Psoas muscle (tissue), 8 donors: ENCODE measurements at places on chromosomes 7 and 10.
A peak's percentile ranks its signal among the peaks of the same experiment; 100 is the strongest.

DNA sequence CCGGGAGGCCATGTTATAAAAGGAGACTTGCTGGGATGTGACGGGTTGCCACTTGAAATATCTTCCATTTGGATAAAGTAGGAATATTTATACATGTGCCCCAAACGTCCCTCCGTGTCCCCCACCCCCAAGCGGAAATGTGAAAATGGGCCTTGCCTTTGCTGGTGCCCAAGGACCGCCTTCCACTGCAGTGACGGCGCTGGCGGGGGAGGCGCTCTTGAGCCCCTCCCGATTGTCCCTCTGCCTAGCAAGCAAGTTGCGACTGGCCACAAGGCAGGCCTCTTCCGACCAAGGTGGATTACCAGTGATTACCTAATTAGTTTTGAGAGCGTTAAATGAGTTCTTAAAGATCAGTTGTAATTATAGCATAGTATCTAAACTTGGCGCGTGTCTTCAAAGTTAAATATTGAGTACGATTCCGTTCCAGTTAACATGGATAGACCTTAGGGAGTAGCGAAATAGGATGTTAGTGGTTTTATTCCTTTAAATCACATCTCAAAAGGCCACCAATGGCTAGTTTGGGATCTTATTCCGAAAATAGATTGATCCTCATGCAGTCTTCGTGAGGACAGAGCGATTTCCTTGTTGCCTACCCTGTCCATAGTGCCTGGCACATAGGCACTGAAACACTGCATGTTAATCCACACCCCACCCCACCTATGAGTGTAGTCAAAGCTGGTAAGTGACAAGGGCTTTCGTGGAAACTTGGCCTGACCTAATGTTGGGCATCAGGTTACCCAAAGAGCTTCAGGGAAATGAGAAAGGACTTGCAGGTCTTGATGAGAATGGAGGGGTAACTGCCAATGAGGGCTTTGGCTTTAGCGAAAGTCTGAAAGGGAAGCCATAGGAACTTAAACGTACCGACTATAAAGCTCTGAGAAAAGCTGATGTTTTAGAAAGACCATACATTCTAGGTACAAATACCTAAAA lies 1.1 kb downstream of the PPIA start:
- DNase-seq = peak; percentile 92

- no peak for DNase-seq
Observed at GRCh38 chr10:118763202-118763988, 8.6 kb upstream of the CACUL1 start.

DNA sequence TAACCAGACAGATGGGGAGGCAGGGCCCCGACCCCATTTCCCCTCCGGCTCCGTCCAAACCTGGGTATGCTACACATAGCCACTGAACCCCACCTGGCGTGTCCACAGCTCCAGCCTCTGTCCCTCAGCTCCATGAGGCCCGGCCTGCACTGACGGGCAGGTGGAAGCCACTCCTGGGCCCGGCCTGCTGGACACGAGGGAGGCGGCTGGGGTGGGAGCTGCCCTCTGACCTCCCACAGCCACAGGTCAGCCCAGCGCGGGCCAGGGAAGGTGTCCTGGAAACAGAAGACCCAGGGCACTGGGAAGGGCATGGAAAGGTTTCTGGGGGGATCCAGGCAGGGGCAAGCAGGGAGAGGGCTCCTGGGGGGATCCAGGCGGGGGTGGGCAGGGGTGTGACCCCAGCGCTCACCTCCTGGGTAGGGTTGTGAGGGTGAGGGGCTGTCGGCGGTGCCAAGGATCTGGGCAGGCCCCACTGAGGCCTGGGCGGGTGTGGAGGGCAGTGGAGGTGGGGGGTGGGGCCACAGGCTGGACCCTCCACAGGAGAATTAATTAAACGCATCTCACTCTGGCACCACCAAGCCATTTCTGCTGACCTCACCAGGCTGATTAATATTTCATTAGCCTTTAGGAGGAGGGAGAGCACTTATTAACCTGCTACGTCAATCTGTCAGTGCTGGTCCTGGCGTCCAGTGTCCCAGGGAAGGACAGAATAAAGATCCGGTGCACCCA lies 108.9 kb downstream of the UNCX start:
- DNase-seq = no peak

GRCh38 chr7:133789974-133790373 lies 337.2 kb upstream of the LRGUK start:
- no peak for DNase-seq

GRCh38 chr7:135980012-135980551 lies 2.9 kb upstream of the MTPN start:
- DNase-seq = no peak

GRCh38 chr7:35648367-35648766 lies 46.6 kb downstream of the HERPUD2 start:
- no peak for DNase-seq

DNA sequence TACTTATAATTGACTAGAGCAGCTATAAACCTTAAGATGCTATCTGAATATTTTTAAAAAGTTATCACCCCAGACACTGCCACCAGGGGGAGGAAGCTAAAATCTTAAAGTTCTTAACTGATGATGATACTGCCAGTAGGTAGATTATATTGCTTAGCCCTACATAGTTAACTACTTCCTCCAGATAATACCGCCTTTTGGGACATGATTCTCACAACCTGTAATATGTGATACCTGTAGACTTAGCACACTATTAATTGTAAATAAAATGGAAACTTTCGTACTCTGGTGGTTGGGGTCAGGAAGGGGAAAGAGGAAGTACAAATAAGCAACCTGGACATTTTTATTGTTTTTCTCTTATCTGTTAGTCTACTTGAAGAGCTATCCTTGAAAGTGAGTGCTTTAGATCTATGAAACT lies 268.9 kb downstream of the ADK start:
- DNase-seq = no peak

DNA sequence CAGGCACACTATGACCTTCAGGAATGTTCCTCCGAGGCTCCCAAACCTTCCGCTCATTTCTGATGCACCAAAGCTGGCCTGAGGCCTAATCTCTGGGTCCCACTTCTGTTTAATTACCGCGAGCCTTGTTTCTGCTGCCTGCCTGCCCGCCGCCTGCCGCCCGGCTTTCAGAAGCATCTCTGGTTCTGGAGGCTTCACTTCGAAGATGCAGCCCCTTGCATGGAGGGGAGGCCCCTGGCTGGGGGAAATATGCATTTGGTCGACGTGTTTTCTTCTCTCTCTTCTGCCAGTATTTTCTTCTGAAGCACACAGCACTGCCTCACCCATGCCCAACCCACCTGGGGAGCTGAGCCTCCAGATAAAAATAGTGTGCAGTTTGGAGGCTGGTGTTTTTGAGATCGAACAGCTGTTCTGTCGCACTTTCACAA lies 166.9 kb downstream of the PAXIP1 start:
- no peak for DNase-seq

GRCh38 chr7:14115701-14116100 lies 126.2 kb upstream of the ETV1 start:
- no peak for DNase-seq

GRCh38 chr7:15049157-15049556 lies 146.6 kb upstream of the DGKB start:
- DNase-seq = no peak

GRCh38 chr10:31549896-31550295 lies 230.9 kb downstream of the ZEB1 start:
- DNase-seq = no peak

DNA sequence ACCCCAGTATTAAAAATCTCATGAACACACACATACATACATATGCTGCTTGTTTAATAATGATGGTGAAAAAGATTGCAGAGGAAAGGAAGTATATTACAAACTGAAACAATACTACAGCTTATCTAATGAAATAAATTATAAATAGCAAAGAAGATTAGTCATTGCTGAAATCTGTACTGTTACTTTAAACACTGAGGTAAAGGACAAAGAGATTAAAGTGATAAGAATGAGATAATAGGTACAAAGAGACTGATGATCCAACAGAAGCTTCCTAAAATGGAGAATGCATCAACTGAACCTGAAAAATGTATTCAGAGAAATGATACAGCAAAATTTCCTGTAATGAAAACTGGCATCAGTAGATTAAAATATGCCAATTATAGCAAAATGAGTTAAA lies 91.5 kb upstream of the KCND2 start:
- DNase-seq = no peak

GRCh38 chr7:143367972-143368371 lies 5.5 kb upstream of the FAM131B start:
- no peak for DNase-seq

DNA sequence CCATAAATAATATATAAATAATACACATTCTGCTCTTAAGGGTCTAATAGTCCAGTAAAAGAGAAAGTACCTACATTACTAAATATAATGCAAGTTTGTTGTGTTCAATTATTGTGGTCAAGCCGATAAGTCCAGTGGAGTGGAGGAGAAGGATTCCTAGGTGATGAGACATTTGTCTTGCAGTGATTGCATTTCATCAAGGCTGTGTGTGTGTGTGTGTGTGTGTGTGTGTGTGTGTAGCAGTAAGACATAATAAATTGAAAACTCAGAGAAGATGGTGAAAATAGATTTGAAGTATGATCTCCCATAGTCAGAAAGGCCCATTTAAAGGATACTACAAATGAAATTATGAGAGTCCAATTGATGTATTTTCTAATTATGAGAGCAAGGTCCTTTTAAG lies 192.5 kb upstream of the SEMA3C start:
- no peak for DNase-seq

DNA sequence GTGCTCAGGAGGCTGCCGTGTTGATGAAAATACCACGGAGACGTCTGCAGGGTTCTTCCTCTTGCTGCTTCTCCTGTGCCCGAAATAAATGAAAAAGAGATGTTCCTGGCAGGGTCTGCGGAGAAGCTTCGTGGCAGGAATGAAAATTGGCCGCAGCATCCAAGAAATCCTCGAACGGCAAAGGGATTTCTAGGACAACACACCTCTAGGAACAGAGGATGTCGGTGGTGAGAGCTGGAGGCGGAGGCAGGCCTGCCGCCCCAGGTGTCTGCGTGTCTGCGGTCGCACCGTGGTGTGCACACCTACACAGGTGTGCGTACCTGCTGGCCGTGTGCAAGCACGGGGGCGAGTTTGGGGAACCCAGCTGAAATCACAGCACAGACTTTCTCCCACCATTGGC lies 43.4 kb downstream of the TMEM130 start:
- no peak for DNase-seq

DNA sequence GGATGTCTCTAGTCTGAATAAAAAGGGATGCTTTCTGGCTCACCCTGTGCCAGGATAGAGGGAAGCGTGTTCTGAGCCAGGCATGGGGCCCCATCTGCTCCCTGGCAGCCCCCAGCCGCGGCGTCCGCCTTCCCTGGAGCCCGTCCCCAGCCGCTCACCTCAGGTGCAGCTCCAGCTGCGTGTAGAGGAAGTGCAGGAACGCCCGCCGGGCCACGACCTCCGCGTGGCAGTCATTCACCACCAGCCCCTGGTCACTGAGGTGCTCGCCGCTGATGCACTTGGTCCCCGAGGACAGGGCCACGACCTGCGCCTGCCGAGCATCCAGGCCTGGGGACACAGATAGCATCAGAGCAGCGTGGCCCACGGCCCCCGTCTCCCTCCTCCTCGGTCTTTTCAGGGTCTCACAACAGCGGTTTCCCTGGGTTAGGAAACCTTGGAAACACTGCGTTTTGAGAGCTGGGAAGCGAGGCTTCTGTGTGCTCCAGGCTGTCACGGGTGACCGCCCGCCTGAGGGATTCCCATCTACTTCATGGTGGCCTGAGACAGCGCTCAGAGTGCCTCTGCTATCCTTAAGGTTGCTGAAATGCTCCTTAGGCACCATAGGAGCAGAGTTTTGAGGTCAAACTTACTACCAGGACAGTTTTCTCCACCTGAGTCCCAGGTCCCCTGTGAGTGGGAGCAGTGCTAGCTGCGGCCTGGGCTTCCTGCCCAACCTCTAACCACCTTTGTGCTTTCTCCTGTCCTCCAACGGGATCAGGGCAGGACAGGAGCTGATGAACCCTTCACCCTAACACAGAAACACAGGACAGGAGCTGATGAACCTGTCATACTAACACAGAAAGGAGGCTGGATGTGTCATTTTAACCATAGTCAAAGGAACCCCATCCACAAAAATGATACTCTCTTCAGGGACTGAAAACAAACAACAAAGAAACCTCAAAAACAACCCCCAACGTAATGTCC lies 186.1 kb downstream of the WDR37 start:
- no peak for DNase-seq

DNA sequence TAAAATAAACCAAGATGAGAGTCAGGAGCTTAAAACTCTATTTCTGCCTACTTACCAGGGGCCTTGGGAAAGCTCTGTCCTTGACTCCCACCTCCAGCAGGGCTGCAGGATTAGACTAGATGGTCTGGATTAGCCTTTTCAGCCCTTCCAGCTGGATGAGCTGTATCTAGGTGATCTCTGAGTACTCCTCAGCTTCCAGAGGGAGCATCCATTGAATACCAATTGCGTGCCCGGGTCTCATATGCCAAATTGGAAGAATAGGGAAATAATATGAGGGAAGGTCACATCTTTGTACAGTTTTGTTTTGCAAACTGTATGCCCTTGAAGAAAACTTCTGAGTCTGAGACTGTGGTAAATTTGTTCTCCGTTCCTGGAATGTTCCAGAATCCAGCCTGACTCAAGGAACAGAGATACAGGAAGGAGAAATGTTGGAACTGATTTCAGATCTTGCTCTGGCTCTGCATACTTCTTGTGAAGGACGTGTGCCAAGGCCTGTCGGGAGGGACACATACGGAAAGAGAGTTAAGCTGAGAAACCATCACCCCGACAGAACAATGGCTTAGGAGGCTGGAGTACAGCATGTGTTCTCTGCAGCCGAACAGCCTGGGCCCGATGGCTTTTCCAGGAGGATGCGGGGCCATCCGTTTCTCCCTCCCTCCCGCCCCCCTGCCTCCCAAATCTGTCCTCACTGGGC lies 44.9 kb downstream of the MINDY4 start:
- DNase-seq = peak; percentile 60

GRCh38 chr7:12401538-12402364 lies 1.9 kb downstream of the VWDE start:
- no peak for DNase-seq

GRCh38 chr7:82410461-82410860 lies 33.1 kb downstream of the CACNA2D1 start:
- peak; percentile 83 for DNase-seq

- no peak for DNase-seq
Observed at GRCh38 chr10:125407000-125407502, 246.7 kb upstream of the CTBP2 start.

- DNase-seq = no peak
Observed at GRCh38 chr7:84123965-84124547, 70.5 kb downstream of the SEMA3A start.

DNA sequence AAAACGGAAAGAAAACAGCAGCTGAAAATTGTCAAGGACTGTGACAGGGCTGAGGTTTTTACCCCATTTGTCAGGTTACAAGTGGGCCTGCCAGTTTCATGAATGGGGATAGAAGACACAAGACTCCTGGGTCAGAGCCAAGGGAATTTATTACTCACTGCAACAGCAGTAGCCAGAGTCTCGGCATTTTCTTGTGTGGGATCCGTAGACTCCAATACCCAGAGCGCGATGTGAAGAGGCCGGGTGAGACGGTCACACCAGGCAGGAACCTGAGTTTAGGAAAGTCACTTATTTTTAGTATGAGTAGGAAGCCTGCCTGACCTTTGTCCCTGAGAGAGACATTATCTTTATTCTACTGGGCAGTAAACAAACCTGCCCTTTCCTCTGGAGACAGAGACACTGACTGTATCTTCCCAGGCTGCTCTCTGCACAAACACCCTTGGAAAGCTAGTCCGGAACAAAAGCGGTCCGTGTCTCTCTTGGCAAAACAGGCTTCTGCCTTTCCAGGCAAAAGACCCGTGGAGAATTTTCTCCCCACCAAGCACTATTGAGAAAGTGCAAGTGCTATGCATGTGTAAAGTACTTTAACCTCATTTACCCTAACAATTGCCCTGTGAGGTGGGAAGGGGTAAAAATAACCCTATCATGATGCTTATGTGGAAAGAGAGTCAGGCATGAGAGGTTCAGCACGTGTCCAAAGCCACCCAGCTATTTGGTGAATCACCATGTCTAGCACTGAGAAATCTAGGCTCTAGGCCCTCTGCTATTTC lies 58.4 kb downstream of the JCAD start:
- no peak for DNase-seq
